ENCODE measurements at places on chromosomes 13 and 19. TPM values are rescaled to one million over a fixed set of nuclear protein-coding genes. Genes with fewer than 3 reads are reported as not detected.

The SLC44A2 gene
- 18.7 TPM for total RNA-seq

The OR7A5 gene
- not detected for total RNA-seq

The KLK7 gene
- total RNA-seq: 20.0 TPM

The ANKRD24 gene
- total RNA-seq: 0.26 TPM

The ZNF701 gene
- total RNA-seq: 15.6 TPM

The AMER2 gene
- not detected for total RNA-seq

The MEIOSIN gene
- total RNA-seq: not detected

The SERPINE3 gene
- total RNA-seq: not detected

The REEP6 gene
- total RNA-seq: 3.6 TPM

The CLEC11A gene
- total RNA-seq: 0.26 TPM

The CD22 gene
- total RNA-seq: 0.53 TPM

The HNRNPM gene
- total RNA-seq: 62.0 TPM

DNA sequence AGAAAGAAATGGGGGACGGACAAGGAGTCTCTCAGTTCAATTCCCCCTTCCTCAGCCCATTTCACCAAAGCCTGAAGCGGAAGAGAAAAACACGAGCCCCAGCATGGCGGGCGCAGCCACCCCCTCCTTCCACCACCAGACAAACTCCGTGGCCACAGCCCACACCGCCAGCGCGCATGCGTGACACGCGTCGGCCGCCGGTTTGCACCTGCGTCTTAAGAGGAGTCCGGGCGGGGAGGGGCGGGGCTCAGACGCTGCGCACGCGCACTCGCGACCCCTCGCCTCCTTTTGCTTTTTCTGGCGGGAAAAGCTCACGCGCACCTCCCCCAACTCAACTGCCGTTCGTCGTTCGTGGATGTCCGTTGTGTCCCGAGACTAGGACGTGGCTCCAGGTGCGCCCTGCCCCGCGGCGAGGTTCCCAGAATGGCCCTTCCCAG is at the start of gene KASH5:
TSS of gene KASH5 (plus strand) at position 314 of the 437 bp plus-strand sequence. CDS start 2,635 bp downstream, outside the sequence.
- peak; percentile 31 for DNase-seq

DNA sequence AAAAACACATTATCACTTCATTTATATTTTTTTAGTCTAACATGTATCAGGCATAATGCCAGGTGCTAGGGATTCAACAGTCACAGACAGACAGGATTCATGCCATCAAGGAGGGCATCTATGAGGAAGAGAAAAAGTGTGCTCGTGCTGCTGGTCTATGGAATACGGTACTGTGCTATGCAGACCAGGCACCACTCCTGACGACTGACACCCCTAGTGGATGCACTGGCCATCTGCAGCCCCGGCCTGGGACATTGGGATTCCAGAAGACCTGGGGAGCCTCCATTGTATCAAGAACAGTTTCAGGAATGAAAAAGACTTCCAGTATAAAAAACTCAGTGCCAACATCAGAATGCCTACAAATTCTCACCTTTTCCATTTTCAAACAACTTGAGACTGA is 94.0 kb downstream of the KLF12 start:
- peak; percentile 19 for DNase-seq

GRCh38 chr13:48334534-48335127 is 31.1 kb downstream of the RB1 start:
- DNase-seq: peak; percentile 60

- DNase-seq: no peak
Measured at GRCh38 chr19:55345818-55346724, 6.4 kb downstream of the KMT5C start.

DNA sequence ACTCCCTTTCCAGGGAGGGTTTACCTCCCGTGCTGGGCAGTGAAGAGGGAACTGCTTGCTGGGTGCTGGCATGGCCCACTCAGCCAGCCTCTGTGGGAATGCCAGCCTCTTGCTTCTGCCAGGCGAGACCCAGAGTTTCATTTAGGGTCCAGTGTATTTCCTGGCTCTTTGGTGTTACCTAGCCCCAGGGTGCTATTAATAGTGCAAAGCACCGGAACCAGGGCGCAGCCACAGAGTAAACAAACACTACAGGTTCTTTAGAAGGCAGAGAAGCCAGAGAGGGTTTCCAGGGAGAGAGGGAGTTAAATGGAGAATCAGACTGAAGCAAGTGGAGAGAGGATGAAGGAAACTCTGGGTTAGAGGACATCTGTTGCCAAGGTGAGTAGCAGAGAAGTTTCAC is 74.9 kb upstream of the SPATA13 start:
- no peak for DNase-seq

DNA sequence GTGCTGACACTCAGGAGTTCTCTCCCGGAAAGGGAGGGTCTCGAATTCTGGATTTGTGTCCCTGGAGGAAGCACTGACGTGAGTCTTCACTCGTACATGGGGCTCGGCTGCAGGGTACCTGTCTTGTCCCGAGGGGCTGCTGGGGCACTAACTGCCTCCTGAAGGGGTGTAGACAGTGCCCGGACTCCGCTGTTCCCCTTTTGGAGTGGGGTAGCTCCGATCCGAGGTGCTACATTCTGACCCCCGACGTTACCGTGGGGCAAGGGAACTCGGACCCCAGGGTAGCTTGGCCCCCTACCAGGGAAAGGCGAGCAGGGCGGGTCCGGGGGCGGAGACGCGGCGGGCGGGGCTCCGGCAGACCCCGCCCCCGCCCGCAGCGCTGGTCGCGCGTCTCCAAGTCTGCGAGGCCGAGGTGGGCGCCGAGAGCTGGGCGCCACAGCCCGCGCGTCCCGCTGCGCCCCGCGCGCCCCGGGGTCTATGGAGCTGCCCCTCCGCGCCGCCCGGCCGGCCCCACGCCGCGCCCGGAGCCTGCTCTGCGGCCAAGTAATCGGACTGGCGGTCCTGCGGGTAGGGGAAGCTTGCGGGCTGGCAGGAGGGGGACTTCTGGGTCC is at the start of gene NPAS1:
TSS of gene NPAS1 (plus strand) at position 407 of the 611 bp plus-strand sequence. CDS start 1,211 bp downstream, outside the sequence.
- DNase-seq: no peak

DNA sequence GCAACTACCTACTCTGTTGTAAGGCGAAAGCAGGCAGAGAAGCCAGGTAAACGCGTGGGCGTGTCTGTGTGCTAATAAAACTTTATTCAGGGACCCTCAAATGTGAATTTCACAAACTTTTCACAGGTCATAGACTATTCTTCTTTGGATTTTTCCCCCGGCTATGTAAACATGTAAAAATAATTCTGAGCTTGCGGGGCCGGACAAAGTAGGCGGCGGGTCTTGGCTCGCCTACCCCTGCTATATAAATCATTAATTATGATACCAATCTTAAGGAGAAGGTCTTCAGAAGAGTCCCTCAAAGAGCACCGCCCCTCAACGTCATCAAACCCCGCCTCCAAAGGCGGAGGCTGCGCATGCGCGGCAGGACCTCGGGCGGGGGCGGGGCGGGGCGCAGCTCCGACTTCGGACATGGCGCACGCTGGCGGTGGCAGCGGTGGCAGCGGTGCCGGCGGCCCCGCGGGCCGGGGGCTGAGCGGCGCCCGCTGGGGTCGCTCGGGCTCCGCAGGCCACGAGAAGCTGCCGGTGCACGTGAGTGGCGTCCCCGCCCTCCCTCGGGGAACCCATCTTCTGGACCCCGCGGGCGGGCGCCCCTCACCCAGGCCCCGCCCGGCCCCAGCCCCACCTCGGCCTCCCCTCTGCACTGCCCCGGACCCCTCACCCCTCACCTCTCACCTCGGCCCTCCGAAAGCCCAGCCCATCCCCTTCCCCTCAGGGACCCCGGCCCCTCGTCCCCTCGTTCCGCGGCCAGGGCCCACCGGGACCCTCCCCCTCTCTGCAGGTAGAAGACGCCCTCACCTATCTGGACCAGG is at the start of gene SIN3B:
TSS of gene SIN3B (plus strand) at position 389 of the 812 bp plus-strand sequence. CDS start at position 412, 23 bp downstream.
- DNase-seq: peak; percentile 70

GRCh38 chr19:11288349-11288748 is 7.6 kb upstream of the TSPAN16 start:
- peak; percentile 16 for DNase-seq

DNA sequence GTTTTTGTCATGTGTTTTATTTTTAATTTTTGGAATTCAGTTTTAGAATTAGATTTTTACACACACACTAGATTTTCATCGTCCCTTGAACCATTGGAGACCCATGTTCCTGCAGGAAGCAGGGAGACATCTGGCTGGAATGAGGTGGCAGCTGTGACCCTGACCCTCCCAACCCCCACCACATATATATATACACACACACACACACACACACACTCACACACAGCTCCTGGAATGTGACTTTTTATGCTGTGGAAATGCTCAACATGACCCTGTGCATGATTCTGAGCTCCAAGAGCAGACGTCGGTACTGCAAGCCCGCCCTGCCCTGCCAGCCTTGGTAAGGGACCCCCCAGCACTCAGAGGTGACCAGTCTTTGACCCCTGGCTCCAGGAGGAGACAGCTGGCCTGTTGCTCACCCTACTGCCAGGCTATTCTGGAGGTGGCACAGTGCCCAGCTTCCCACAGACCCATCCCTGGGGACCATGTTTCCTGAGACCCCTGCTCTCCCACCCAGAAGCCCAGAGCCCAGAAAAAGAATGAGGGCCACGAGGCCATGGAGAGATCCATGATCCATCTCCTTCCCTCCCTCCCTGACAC is 103.2 kb upstream of the VSTM2B start:
- DNase-seq: no peak

GRCh38 chr13:114174529-114174961 is 4.5 kb upstream of the CFAP97D2 start:
- DNase-seq: no peak

DNA sequence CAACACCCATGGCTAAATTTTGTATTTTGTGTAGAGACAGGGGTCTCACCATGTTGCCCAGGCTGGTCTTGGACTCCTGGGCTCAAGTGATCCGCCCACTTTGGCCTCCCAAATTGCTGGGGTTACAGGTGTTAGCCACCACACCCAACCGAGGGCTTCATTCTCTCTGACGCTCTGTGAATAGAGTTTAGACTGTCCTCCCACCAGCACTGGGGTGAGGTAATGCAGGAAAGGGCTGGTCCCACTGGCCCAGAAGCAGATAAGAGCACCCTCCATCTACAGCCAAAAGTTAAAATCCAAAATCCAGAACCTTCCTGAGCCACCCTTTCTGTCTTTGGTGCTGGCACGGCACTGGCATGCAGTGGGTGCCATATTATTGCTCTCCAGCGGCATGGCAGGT is 31.8 kb upstream of the HOMER3 start:
- no peak for DNase-seq

GRCh38 chr13:75633285-75633684 is 2.8 kb upstream of the LMO7 start:
- DNase-seq: peak; percentile 29

- DNase-seq: no peak
Measured at GRCh38 chr19:39924389-39924788, 10.0 kb downstream of the FCGBP start.

DNA sequence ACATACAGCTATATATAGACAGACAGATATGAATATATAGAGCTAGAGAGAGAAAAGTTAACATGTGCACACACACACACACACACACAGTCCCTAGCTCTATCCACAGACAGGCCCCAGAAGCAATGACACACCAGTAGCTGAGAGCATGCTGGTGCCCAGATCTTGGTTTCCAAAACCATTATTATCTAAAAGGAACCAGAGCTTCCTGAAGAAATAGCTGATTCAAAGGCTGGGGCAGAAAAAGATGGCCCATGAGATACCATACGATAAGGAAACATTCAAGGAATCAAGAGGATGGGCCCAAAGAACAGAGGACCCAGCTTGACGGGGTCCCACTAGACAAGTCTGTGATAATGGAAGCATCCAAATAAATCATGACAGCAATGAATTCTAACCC is 53.4 kb downstream of the ABCC4 start:
- DNase-seq: no peak

DNA sequence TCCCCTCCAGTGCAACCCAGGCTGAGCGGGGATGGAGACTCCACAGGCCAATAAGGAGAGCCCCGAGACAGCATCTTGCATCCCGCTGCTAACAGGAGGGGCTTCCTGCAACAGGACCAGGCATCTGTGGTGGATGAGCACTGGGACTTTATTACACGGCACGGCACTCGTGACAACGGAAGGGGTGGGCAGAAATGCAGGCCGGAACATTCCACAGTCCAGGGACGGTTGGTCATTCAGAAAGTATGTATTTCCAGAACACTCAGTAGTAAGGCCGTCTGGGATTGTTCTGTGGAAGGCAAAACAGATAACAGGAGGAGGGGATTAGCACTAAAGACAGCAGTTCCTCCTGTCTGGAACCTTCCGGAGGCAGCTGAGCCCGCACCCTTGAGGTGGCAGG is 3.3 kb upstream of the TM6SF2 start:
- no peak for DNase-seq

GRCh38 chr13:43512221-43512620 is 274.6 kb downstream of the ENOX1 start:
- DNase-seq: no peak

- no peak for DNase-seq
Measured at GRCh38 chr19:1089891-1090290, 5.3 kb downstream of the POLR2E start.

GRCh38 chr19:11203194-11204075 is 6.1 kb upstream of the KANK2 start:
- no peak for DNase-seq

- DNase-seq: no peak
Measured at GRCh38 chr19:38395381-38396114, 7.1 kb downstream of the SPRED3 start.

GRCh38 chr19:36371886-36372285 is 7.1 kb downstream of the ZFP14 start:
- no peak for DNase-seq

DNA sequence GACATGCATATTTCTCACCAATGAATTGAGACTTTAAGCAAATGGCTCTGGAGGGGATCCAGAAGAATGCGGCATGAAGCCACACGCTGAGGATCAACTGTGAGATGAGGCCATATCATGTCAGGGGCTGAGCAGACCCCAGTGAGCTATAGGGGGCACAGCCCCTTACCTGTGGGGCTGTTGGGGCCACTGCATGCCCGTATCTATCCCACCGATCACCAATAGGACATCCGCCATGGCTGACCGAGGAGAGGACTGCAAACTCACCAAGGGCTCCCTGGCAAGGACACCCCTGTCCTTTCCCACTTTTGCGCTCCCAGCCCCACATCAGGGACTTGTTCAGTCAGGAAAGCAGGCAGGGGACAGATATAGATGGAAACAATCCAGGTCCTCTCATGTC is 78.0 kb downstream of the SERP2 start:
- DNase-seq: no peak

GRCh38 chr13:109285586-109285985 is 500.8 kb downstream of the IRS2 start:
- DNase-seq: no peak
